ENCODE measurements at places on chromosomes 6 and 20.

DNA sequence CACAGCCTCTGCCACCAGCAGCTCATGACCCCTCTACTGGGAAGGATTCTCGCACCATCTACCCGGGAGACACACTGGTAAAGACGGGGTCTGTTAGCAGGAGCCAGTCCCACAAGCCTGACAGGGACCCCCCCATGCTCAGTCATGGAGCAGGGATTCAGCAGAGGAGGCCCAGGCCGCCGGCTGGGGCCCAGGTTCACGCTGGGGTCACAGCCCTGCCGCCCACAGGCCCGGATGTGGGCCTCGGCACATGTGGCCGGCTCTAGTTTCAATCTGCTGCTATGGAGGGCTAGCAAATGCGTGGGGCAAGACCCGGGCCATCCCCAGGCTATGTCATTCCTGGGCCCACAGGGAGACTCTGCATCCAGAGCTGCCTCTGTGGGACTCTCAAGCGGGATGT, 25.1 kb downstream of the PXDC1 start:
- no peak for DNase-seq

DNA sequence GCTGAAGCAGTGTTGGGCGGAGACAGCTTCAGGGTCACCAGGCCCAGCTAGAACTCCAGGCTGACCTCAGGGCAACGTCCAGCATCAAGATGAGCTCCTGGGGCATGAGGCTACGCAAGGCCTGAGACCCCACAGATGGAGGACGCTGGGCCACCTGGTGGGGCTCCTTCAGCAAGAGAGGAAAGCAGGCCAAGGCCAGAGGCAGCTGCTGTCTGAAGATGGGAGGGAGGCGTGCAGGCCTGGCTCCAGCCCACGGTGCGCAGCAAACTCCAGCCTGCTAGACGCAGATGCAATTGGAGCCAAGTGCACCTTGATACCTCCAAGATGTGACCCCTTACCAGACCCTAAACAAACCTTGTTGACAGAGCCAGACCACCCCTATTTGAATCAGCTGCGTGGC, 220.9 kb upstream of the RREB1 start:
- no peak for DNase-seq

DNA sequence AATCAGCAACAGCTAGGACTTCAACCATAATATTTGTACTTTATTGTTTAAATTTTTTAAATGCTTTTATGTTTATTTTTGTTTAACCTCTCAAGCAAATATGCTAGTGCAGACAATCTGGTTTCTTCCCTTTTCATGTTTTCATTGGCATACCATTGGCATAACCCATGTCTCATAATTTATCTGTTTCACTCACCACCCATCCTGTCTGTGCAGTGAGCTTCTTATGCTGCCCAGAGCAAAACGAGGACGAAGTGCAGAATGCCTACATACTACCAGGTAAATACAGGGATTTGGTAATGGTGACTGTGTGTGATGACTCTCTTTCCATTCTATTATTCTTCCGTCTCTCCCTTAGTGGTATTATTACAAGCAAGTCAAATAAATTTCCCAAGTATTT, 361.4 kb upstream of the KCNQ5 start:
- no peak for DNase-seq

DNA sequence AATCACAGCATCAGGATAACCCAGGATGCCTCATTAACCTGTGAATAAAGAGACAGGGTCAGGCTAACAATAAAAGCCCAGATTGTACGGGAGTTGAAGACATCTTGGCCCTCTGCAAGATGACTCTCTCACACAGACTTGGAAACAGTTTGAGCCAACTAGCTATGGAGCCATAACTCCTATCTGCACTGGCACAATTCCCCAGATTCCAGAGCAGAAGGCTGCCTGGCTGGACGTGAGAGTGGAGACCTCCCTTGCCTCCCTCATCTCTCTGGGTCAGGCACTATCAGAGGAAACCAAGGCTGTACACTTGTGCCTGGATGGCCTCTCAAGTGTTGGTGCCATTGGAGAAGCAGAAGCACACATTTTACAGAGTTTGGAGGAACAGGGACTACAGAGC, 312.6 kb downstream of the THBS2 start:
- DNase-seq: no peak

DNA sequence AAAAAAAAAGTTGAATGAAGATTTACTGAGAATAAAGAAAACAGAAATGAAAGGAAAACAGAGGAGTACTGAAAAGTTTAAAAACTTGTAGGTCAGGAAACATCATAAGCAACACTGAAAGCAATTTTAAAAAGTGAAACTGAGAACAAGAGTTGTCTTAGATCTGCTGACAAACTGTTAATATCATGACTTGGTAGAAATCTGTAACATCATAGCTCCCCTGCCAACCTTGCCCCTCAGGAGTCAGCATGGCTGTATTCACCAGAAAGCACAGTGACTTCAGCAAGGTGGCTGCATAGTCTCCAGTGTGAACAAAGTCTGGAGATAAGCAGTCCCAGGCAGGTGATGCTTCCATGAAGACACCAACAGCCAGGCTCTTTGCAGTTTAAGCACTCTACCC, 5.3 kb downstream of the NAA20 start:
- no peak for DNase-seq

DNA sequence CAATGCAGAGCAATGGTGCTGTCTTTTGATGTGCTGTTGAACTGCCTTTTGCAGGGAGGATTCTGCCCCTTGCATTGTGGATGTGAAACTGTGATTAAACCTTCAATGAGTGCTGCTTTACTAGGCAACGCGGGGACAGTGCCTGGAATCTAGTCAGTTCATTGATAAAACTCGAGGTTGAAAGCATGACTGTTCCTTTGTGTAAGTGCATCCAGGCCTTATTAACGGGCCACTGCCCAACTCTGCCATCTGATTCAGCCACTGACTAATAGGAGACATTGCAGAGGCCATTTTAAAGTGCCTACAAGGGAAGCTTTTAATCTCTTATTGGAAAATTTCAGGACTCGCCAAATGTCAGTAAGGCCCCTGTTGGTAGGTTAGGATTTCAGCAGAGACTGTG, 49.3 kb downstream of the SLC35F1 start:
- no peak for DNase-seq
